ENCODE measurements at places on chromosomes 5 and 9. TPM values are rescaled to one million over a fixed set of nuclear protein-coding genes. Genes with fewer than 3 reads are reported as not detected.

GRCh38 chr9:5440426-5440825, 2.7 kb upstream of the PLGRKT start:
- H3K36me3 ChIP-seq: peaks cover 13% of the 10 kb centered on the region
- H3K27ac ChIP-seq: peak overlapping the region; percentile 96
- H3K4me1 ChIP-seq: peaks cover 20% of the 10 kb centered on the region
- H3K4me3 ChIP-seq: peak overlapping the region; percentile 57
- no peaks in the 10 kb centered on the region for H3K27me3 ChIP-seq

- no peaks in the 10 kb centered on the region for H3K4me1 ChIP-seq
- no peak overlapping the region for H3K4me3 ChIP-seq
- no peak overlapping the region for H3K27ac ChIP-seq
These were observed 13.4 kb downstream of the OXCT1 start for GRCh38 chr5:41856644-41857491.

DNA sequence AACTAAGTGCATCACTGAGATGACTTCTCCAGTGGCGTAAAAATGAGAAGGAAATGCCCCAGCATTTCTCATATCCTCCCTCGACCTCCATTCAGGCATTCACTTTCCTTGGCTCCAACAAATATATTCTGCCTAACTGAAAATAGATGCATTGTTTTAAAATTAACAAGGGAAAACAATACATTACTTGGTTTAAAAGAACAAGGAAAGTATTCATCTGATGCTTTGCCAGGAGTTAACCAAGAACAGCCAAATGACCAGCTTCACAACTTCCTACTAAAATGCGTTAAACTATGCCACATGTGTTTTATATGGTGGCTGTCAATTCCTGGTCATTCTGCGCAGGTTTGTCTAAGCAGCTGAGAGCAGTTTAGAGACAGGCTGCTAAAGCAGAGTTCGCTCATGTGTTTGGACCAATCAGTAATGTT, 121.4 kb downstream of the GNAQ start:
- no peak overlapping the region for H3K27ac ChIP-seq
- H3K36me3 ChIP-seq: peaks cover 20% of the 10 kb centered on the region
- peaks cover 28% of the 10 kb centered on the region for H3K4me1 ChIP-seq
- H3K27me3 ChIP-seq: no peaks in the 10 kb centered on the region

- peak overlapping the region; percentile 58 for H3K27ac ChIP-seq
- H3K27me3 ChIP-seq: no peaks in the 10 kb centered on the region
- peaks cover 31% of the 10 kb centered on the region for H3K4me1 ChIP-seq
- H3K36me3 ChIP-seq: peaks cover under 1% of the 10 kb centered on the region
These were observed 84.0 kb downstream of the STK10 start for GRCh38 chr5:172104021-172104420.

GRCh38 chr5:54309691-54310432, 511 bp downstream of the ARL15 start:
- peak; percentile 71 for DNase-seq
- peak overlapping the region; percentile 89 for H3K27ac ChIP-seq
- peaks cover 17% of the 10 kb centered on the region for H3K4me1 ChIP-seq
- H3K36me3 ChIP-seq: no peaks in the 10 kb centered on the region
- H3K27me3 ChIP-seq: peaks cover 13% of the 10 kb centered on the region
- H3K4me3 ChIP-seq: peak overlapping the region; percentile 98

DNA sequence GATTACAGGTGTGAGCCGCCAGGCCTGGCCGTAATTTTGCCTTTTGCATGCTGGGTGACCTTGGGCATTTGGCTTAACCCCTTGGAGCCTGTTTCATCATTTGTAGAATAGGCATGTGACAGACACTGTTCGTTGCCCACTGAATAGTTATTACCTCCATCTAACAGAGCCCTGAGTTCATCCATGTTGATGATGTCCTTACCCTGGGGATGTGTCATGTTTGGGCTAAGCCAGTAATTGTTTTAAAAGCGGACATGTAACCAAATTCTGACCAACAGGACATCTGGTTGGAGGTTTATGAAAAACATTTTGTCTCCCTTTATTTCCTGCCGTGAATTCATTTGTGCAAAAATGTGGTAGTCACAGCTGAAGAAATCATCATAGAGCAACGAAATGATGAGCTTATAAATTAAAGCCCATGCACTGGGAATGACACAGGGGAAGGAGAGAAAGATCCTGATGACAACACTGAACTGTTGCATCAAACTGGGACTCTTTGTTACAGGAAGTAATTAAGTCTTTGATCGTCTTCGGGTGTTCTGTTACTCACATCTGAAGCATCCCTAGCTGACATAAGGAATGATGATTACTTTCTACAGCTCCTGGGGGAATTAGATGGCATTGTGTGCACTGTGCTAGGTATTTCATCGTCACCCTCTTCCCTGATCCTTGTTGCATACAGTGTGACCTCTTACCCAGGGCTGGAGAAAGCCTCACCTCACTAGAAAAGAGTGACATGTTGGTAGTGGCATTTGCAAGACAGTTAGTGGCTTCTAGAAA, 117.8 kb downstream of the FGF18 start:
- H3K36me3 ChIP-seq: no peaks in the 10 kb centered on the region
- H3K4me1 ChIP-seq: peaks cover 19% of the 10 kb centered on the region
- H3K27me3 ChIP-seq: peaks cover 6% of the 10 kb centered on the region
- H3K4me3 ChIP-seq: no peak overlapping the region
- no peak overlapping the region for H3K27ac ChIP-seq

DNA sequence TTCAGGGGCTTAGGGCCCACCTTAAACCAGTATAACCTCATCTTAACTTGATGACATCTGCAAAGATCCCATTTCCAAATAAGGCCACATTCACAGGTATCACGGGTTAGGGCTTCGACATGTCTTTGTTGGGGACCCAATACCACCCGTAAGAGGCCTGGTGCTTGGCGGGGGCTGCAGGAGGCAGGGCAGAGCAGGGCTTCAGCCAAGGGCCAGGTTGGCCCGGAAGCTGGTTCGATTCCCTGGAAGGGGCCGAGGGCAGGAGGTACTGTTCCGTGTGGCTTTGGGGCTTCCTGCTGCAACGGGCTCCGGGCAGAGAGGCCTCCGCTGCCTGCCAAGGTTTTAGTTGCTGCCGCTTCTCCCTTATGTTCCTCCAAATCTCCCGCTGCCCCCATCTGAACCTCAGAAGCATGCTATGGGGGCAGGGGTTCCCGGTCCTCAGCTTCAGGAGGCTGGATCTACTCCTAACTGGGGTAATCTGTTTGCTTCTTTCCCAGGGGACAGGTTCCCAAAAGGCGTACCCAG, 29.8 kb downstream of the MED10 start:
- H3K4me3 ChIP-seq: no peak overlapping the region
- H3K36me3 ChIP-seq: no peaks in the 10 kb centered on the region
- no peak for DNase-seq
- H3K27ac ChIP-seq: no peak overlapping the region
- no peaks in the 10 kb centered on the region for H3K4me1 ChIP-seq
- H3K27me3 ChIP-seq: peaks cover 3% of the 10 kb centered on the region

The CCNI2 gene
- 1.4 TPM for total RNA-seq

The IRX2 gene
- 31.4 TPM for total RNA-seq

The ACER2 gene
- total RNA-seq: 9.2 TPM

The BARHL1 gene
- total RNA-seq: 0.14 TPM

The SLC45A2 gene
- total RNA-seq: 2.1 TPM
